ENCODE measurements at places on chromosomes 12 and 14. TPM values are rescaled to one million over a fixed set of nuclear protein-coding genes. Genes with fewer than 3 reads are reported as not detected.

Gene GLS2
- total RNA-seq = 251 TPM

Gene PELI2
- 1.1 TPM for total RNA-seq

Gene MYH6
- not detected for total RNA-seq

Gene ANGEL1
- 22.2 TPM for total RNA-seq

Gene CLECL1
- total RNA-seq = 0.38 TPM

Gene IL26
- not detected for total RNA-seq

Gene STON2
- total RNA-seq = 6.3 TPM

Gene MTERF2
- total RNA-seq = 10.6 TPM

Gene PRR4
- total RNA-seq = 0.48 TPM

Gene NOVA1
- total RNA-seq = 0.25 TPM

Gene KCNH5
- not detected for total RNA-seq
